Activated T-cell treated with anti-CD3 and anti-CD28 coated beads for 48 hours (primary cell): ENCODE measurements at places on chromosomes 5 and 9.

- DNase-seq = no peak
Measured at GRCh38 chr9:34650816-34651215, 1.2 kb upstream of the IL11RA start.

DNA sequence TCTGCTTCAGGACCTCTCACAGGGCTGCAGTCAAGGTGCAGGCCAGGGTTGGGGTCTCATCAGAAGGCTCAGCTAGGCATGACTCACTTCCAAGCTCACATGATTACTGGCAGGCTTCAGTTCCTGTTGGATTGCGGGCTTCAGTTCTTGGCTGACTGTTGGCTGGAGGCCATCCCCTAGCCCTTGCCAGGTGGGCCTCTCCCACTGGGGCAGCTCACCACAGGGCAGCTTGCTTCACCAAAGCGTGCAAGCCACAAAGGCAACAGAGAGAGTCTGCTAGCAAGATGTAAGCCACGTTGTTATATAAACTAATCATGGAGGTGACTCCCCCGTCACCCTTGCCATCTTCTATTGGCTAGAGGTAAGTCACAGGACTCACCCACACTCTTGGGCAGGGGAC is 14.4 kb downstream of the CPLX2 start:
- no peak for DNase-seq

- no peak for DNase-seq
Measured at GRCh38 chr5:10649666-10650380, 86.0 kb downstream of the ANKRD33B start.

DNA sequence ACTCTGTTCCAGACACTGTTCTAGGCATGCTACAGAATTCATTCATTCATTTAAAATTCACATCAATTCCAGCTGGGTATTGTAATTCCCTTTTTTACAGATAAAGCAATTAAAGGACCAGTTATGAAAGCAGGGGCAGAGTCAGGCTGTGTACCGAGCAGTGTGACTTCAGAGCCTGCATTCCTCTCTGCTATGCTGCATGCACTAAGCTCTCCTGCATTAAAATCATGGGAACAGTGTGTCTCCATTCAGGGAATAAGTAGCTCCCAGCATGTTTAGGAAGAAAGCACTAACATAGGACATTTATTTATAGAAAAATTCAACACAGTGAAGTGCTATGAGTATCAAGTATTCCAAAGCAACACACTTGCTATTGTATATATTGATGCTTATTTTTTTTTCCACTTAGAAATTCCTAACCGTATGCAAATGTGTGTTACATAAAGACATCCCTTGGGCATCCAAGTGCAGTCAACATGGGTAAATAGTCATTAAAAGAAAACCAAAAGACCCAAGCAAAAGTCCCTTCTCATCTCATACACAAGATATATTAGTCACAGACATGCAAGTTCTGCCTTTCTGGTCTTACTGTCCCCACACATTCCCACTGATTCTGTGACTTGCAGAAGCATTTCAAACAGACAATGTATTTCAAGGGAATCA is 173.7 kb downstream of the GABRB2 start:
- DNase-seq = no peak

GRCh38 chr9:113511856-113512761 is 48.6 kb downstream of the RGS3 start:
- peak; percentile 75 for DNase-seq

- no peak for DNase-seq
Measured at GRCh38 chr5:79133121-79133656, 21.6 kb downstream of the BHMT start.

- DNase-seq = no peak
Measured at GRCh38 chr5:79886456-79886855, 104.6 kb downstream of the MTX3 start.

- no peak for DNase-seq
Measured at GRCh38 chr9:127634698-127635097, 22.6 kb downstream of the STXBP1 start.

- no peak for DNase-seq
Measured at GRCh38 chr9:107491081-107492053, 1.8 kb upstream of the KLF4 start.

DNA sequence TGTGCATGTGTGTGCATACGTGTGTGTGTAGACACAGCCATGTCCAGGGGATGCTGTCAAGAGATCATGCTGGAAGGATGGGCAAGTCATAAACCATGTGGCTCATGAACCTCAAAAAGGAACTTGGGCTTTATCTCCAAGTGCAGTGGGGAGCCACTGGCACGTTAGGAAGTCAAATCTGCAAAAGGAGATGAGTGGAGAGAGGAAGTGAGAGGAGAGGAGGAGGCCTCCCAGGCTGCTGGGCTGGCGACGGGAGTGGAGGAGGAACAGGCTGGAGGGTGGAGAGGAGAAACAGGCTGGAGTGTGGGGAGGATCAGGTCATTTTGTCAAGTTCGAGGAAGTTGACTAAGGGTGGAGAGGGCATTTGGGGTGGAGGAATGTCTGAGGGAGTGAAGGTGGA is 29.2 kb upstream of the TIFAB start:
- no peak for DNase-seq

- DNase-seq = no peak
Measured at GRCh38 chr9:74958587-74958986, 5.9 kb upstream of the C9orf40 start.

DNA sequence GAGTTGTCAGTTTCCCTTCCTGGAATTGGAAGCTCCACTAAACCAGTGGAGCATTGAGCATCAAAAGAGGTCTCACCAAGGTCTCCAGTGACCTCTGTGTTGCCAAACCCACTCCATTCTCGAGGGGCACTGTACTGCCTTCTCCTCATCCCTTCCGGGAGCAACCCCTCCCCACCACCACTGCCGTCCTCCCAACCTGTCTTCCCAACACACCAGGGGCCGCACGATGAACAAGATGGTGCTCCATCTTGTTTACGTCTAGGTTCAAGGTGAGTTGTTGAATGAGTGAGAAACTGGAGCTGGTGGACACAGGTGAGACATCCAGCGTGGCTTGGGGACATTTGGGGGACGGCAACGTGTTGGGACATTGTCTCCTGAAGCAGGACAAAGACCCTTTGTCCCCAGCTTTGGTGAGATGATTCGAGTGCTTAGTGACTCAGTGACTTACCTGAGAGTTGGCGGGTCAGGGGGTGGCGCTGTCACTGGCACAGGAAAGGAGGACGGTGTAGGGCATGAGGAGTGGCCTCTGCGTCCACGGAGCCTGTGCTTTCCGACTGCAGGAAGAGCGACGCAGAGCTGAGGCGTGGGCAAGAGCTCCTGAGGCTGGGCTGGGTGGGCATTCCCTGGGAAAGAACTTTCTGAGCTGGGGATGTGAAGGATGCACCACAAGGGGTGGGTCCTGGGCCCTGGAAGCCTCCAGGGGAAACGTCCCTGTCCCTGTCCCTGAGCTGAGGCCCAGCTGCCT is 44.8 kb upstream of the RNU6ATAC start:
- DNase-seq = no peak

GRCh38 chr9:93220627-93221026 is 36.7 kb downstream of the WNK2 start:
- no peak for DNase-seq

DNA sequence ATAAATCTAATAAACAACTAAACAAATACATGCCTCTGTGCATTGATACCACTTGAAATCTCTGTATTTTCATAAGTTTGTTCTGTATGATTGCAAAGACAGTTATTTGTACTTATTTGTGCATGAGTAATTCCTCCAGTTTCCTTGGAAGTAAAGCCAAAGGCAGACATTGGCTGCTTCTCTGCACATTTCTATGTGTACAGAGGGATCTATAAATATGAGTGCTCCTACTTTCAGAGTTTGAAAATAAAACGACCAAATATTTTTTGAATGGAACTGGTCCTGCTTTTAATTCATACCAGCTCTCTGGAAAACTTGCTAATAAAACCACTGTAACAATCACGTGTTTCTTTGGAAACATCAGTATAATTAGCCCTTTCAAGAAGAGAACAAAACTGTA is 306.5 kb downstream of the MAN2A1 start:
- no peak for DNase-seq

GRCh38 chr9:26271495-26272122 is 593.4 kb upstream of the TUSC1 start:
- no peak for DNase-seq

DNA sequence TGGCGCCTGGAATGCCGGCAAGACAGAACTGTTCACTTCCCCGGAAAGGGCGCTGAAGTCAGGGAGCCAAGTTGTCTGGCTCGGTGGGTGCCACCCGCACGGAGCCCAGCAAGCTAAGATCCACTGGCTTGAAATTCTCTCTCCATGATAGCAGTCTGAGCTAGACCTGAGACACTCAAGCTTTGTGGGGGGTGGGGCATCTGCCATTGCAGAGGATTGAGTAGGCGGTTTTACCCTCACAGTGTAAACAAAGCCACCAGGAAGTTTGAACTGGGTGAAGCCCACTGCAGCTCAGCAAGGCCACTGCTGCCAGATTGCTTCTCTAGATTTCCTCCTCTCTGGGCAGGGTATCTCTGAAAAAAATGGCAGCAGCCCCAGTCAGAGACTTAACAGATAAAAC is 277.4 kb downstream of the SLCO4C1 start:
- no peak for DNase-seq

- DNase-seq = no peak
Measured at GRCh38 chr9:80496901-80497556, 925.3 kb downstream of the TLE4 start.

DNA sequence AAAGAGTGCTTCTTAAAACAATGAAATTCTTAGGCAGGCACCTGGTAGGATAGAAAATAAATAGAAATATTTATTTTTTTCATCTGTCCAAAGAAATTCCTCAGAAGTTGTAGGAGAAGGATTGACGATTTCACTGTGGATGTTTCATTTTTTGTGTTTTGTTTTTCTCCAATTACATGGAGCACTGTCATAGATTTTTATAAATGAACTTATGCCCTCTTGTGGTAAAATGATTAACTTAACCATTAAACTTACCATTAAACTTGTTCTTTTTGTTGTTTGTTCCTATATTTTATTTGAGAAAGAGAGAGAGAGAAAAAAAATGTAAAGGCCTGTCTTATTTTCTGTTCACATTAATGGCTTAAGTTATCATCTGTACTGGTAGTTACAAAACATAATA is 339.2 kb downstream of the PRR16 start:
- DNase-seq = no peak

- DNase-seq = no peak
Measured at GRCh38 chr9:2228132-2228531, 213.0 kb downstream of the SMARCA2 start.

DNA sequence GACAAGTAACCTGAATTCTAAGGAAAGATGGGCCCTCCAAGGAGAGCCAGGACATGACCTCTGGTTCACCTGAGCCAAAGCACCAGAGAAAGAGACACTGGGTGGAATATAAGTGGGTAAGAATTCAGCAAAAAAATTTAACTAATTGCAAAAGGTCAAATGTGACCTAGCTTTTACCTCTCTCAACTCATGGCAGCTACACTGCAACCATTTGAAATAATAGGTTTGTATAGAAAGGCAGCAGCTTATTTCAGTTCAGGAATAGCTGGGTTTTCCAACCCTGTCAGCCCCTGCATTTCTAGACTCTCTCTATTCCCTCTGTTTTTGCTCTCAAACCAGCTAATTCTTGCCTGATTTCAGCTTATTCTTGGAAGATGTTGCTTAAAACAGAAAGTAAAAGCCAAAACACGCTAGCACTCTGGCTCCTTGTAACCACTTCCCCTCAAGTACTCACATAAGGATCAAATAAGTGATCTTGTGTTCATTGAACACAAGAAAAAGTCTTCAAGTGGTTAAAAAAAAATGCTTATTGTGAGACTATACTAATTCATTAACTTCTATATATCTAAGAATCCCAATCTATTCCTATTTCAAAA is 101.1 kb upstream of the NR4A3 start:
- no peak for DNase-seq

- DNase-seq = no peak
Measured at GRCh38 chr9:8883321-8883720, 1083.7 kb upstream of the DMAC1 start.

DNA sequence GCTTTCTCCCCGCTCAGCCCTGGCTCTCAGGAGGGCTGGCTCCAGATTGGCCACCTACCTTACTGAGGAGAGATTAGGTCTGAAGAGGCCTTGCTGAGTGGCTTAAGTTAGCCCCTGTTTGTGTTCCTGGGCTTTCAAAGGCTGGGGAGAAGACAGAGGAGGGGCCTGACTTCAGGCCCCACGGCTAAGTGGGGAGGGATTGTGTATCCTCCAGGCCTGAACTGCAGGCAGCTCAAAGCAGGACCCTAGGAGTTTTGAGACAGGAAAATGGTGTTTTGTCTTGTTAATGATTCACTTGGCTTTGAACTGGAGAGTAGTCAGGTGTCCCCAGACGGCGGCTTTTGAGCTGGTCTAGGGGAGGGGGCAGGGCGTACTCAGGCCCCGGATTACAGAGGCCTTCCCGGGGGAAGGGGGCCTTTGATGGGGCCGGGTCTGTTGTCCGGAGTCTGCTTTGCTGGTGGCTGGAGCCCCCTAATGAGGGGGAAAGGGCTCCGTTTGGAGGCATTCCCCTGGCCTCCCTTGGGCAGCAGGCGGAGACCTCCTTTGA is 162.0 kb upstream of the SMIM23 start:
- no peak for DNase-seq

DNA sequence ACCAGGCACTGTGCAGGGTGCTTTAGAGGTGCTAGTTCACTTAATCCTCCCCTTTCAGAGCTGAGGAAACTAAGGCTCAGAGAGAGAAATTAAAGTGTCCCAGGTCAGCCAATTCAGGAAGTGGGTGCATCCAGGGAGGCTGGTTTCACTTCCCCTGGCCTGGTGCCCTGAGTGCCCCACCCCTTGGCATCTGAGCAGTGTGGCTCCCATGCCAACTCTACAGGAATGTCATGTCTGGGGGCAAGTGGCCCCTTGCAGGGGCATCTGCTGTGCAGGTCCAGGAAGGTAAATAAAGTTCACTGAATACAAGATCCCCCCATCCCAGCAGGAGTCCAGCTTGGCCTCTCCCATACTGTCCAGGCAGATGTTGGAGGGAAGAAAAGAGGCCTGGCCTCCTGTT is 4.4 kb upstream of the N4BP3 start:
- DNase-seq = no peak
